ENCODE measurements at places on chromosomes 4 and X. TPM values are rescaled to one million over a fixed set of nuclear protein-coding genes. Genes with fewer than 3 reads are reported as not detected.

DNA sequence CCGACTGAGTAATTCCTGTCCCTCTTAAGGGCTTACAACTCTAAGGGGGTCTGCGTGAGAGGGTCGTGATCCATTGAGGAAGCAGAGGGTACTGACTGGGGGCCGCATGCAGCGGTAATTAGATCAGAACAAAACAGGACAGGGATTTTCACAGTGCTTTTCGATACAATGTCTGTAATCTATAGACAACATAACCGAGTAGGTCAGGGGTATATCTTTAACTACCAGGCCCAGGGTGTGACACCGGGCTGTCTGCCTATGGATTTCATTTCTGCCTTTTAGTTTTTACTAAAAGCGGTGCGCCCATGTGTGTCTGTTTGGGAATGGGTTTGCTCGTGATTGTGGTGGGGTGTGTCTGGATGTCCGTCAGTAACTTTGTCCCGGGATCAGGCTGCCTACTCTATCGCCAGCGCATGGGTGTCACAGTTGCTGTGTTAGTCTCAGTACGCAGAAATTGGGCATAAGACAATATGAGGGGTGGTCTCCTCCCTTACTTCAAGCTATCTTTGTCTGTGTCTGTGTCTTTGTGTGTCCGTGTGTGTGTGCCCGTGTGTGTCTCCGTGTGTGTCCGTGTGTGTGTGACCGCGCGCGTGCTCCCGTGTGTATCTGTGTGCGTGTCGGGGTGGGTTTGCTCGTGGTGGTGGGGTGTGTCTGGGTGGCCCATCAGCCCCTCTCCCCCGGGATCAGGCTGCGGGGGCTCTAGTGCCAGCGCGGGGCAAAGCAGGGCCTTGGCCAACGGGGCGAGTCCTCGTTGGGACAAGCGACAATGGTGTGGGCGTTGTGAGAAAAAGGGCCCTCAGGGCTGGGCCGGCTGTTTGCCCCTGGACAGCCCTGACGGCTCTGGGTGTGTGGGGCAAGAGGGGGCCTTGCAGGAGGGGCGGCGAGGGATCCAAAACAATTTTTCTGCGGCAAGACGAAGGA lies 10.4 kb downstream of the FRG2 start:
- DNase-seq, result no peak

- DNase-seq, result no peak
Observed at GRCh38 chr4:153948041-153948440, 159.2 kb upstream of the SFRP2 start.

- DNase-seq, result no peak
Observed at GRCh38 chr4:2339458-2340271, 77.8 kb upstream of the MXD4 start.

GRCh38 chrX:16827225-16827624 lies 41.0 kb downstream of the TXLNG start:
- no peak for DNase-seq

- no peak for DNase-seq
Observed at GRCh38 chr4:25308761-25309160, 3.8 kb upstream of the ZCCHC4 start.

DNA sequence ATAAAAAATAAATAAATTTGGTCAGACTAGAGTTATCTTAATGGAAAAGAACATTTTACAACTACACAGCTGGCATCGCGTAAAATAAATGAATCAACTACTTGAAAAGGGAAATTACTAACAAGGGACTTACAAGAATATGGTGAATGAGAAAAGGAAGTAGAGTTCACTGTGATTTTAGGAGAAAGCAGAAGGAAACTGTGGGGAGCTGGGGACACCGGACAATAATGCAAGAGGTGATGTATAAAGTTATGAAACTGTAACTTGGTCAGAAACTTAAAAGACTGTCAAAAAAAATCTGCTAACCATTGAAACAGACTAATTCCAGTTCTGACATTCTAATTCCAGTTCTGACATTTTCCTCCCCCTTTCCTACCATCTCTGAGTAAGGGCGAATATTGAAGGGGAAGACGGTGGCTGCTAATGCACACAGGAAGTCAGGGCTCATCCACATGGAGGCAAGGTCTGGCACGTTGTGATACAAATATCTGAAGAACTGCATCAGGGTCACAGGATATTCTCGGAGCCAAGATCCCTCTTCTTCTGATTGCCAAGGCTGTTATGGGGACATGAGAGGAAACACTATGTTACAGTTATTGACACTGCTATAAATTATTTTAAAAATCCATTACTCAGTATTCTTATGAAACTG lies 170.5 kb downstream of the CDS1 start:
- no peak for DNase-seq

- DNase-seq, result no peak
Observed at GRCh38 chr4:185122681-185123345, 20.3 kb upstream of the SLC25A4 start.

- no peak for DNase-seq
Observed at GRCh38 chr4:9847968-9848748, 66.7 kb downstream of the DRD5 start.

GRCh38 chrX:84715315-84715714 lies 213.1 kb upstream of the HDX start:
- DNase-seq, result no peak

- peak; percentile 22 for DNase-seq
Observed at GRCh38 chrX:16870862-16871815, 977 bp upstream of the RBBP7 start.

- no peak for DNase-seq
Observed at GRCh38 chr4:1399508-1400190, 6.6 kb downstream of the NKX1-1 start.

DNA sequence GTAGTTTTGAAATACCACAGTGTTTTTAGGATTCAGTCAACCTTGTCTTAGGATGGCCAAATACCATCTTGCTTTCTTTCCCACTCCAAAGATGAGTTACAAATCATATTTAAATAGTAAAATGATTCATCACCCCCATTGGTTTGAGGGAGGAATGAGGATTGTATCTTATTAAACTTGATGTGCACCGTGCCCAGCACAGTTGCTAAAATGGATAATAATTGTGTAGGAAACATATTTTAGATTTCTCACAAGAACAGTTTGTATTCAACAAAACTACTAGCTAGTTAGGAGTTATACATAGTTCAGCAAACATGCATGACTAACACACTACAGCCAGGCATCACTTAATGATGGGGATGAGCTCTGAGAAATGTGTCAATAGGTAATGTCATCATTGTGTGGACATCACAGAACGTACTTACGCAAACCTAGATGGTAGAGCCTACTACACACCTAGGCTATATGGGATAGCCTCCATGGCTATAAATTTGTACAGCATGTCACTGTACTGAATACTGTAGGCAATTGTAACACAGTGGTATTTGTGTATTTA lies 245.4 kb downstream of the FBXW7 start:
- DNase-seq, result no peak

DNA sequence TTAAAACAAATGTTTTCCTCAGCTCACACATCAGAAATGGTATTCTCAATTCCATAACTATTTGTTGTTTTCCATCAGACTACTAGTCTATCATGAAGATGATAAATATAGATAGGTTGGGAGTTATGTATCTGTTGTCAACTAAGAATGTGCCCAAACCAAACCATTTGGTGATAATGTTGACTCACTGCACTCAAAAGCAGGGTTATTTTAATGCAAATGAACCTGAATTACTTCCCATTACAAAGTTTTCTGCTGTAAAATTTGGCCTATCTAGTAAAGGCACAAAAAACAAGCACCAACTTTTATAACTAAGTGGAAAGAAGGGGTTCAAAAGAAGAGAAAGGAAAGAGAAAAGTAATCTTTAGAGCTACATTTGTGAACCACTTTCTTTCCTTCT lies 93.5 kb downstream of the TBCK start:
- no peak for DNase-seq

GRCh38 chr4:8396762-8397406 lies 43.6 kb downstream of the ACOX3 start:
- no peak for DNase-seq

DNA sequence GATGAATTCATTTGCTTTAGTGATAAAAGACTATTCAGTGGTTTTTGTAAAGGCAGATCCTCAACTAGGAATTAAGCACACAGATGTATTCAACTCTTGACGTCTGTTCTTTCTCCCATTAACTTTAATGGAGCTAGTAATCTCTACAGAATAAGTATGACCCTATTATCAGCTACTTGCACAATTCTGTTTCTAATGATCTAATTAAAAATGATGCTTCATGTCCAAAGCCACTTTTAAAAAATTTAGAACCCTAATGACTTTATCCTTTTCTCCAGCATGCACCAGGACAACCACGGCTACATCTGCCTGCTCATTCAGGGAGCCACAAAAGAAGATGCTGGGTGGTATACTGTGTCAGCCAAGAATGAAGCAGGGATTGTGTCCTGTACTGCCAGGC lies 85.4 kb downstream of the CBR4 start:
- no peak for DNase-seq

GRCh38 chrX:110327336-110327735 lies 9.5 kb upstream of the AMMECR1 start:
- DNase-seq, result no peak

DNA sequence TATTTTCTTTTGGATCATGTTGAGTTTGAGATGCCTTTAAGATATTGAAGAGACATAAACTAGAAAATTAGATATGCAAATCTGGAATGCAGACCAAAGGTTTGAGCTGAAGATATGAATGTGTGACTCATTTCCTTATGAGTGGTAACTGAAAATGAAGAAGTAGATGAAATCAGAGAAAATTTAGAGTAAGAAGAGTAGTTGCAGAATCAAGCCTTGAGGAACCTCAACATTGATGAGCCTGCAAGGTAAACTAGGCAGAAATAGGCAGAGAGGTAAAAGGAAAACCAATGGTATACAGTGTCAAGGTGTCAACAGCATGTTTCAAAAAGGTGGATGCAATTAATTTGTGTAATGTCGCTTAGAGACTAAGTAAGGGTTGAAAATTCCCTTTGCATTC lies 142.8 kb downstream of the MOSPD2 start:
- no peak for DNase-seq

Gene CENPE
- total RNA-seq, result 4.3 TPM

Gene CHRDL1
- total RNA-seq, result not detected

Gene TCEAL3
- total RNA-seq, result 0.31 TPM

Gene TRIM60
- total RNA-seq, result not detected

Gene CXCL3
- total RNA-seq, result 1.1 TPM

Gene POF1B
- 48.7 TPM for total RNA-seq

Gene MAGEA9B
- not detected for total RNA-seq
